Trophoblast cell (in vitro differentiated cells and primary cell): ENCODE measurements at places on chromosomes 16 and 17.
A peak's percentile ranks its signal among the peaks of the same experiment; 100 is the strongest.

DNA sequence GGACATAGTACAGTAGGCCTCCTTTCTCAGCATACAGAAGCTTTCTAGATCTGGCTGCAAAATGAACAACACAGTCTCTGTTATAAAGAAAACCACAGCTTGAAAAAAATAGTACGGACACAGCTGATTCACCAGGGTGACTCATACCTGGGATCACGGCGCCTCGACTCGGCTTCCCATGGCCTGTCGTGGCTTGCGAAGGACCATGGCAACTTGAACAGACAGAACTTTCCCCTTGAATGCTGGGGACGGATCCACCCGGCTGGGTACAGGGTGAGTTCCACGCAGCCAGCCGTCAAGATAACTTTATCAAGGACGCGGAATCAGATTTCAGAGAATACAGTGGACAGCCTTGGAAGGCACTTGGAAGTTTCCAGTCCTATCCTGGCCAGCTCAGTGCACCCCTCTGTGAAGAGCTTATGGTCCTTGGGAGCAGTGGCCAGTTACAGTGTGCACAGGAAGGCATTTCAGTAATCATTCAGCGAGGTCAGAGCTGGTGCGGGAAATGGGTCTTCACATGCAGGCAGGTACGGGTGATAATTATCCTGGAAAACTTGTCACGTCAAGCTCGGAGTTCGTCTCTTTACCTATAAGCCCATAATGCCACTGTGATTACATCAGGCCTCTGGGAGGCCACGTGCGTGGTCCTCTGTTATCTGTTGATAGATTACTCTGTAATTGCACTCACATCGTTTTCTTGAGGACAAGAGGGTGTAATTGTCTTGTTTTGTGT lies 57.9 kb upstream of the MAF start:
- peak; percentile 63 for DNase-seq

DNA sequence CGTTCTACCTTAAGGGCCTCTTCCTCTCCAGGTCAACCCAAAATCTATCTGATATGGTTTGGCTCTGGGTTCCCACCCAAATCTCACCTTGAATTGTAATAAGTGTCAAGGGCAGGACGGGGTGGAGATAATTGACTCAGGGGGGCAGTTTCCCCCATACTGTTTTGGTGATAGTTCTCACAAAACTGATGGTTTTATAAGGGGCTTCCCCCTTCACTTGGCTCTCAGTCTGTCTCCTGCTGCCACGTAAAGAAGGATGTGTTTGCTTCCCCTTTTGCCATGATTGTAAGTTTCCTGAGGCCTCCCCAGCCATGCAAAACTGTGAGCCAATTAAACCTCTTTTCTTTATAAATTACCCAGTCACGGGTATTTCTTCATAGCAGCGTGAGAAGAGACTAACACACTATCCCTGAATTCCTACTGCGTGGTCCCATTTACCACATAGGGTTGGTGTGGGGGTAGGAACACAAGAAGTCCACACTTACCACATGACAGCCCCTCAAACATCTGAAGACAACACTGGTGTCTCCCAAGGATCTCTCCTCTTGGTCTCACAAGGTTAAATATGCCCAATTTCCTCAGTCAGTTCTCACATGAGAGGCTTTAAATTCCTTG lies 8.2 kb downstream of the COTL1 start:
- no peak for DNase-seq

GRCh38 chr17:59151591-59151990 lies 3.4 kb downstream of the SKA2 start:
- DNase-seq: no peak

- DNase-seq: no peak
These were observed 26.3 kb downstream of the NLRP1 start for GRCh38 chr17:5557990-5558389.

DNA sequence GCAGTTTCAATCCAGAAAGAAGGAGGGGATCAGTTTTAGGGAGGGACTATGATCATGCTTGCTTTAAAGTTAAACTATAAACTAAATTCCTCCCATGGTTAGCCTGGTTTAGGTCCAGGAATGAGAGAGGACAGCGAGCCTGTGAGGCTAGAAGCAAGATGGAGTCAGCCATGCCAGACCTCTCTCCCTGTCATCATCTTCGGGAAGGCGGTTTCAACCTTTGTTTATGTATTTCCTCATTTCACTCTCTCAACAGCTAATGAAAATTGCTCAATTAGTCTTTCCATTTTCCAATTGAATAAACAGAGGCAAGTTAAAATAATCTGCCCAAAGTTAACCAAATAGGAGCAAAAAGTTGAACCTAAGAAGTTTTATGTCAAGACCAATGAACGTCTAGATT lies 201.5 kb downstream of the KCNJ2 start:
- DNase-seq: no peak

DNA sequence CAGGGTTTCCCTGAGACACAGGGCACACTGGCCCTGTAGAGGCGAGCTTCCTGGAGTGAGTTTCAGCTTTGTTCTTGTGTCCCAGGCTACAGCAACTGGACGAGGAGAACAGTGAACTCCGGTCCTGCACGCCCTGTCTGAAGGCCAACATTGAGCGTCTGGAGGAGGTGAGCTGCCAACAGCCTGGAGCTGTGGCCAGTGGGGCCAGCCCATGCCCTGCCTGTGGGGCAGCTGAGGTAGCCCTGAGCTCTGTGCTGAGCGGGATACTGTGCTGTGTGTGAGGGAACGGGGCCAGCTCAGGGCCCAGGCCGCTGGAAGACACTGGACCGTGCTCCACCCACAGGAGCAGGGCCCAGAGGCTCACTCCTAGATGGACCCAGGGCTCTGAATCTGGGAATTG lies 8.7 kb upstream of the CAPN15 start:
- no peak for DNase-seq

DNA sequence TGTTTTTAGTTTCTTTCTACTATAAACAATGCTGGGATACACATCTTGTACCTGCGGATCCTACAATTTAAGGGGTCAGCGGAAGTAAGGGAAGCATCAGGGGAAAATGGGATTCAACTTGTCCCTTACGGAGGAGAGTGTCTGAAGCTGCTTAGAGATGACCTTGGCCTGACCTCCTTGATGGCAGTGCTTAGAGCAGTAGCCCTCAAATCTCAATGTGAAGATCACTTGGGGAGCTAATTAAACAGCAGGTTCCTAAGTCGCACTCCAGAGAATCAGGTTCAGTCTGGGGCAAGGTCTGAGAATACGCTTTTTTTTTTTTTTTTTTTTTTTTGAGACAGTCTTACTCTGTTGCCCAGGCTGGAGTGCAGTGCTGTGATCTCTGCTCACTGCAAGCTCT lies 9.6 kb upstream of the METTL16 start:
- no peak for DNase-seq

DNA sequence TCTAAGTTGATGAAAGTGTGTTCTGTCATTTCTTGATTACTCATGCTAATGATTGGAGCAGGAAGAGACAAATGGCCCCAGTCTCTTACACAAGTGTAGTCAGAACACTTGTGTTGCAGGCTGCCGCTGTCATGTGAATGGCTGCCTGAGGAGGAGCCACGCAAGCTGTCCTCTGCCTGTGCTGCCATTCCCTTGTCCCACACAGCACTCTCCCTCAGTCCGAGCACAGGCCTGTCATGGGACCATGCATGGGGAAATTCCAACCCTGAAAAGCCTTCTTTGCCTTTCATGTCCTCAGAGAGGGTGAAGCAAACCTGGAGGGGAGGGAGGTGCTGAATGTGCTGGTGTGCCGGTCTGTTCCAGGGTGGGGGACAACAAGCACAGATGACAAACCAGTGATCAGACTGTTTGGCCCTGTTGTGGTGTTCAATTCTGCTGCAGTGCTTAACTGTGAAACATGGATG lies 109.4 kb downstream of the MRTFB start:
- DNase-seq: no peak

DNA sequence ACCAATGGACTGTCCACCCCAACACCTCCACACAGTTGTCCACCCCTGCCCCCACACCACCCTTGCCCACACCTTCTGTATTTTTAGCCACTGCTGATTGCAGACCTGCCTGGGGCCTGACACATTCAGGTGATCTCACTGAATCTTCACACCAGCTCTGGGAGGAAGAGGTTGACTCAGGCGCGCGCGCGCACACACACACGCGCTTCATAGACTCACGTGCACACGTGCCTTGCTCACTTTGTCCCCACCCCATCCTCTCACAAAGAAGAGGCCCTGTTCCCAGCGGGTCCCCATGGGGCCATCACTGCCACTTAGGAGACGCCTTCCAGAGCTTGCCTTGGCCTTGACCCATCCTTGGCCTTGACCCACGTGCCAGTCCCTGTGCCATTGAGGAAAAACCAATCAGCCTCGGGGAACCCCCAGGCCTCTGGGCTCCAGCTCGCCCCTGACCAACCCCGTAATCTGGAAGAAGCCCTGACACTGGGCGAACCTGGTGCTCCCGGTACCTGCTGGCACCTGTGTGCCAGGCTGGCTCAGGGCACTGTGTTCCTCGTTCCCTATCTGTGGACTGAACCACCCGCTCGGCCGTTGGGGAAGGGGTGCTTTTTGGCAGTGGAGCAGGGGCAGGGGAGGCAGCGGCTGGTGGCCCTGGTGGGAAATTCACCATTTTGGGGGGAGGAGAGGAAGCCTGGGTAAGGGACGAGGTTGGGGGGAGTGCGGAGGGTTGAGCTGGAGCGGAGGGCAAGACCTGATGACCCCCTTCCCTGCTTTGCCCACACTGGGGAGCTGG lies 3.2 kb downstream of the NLGN2 start:
- no peak for DNase-seq

DNA sequence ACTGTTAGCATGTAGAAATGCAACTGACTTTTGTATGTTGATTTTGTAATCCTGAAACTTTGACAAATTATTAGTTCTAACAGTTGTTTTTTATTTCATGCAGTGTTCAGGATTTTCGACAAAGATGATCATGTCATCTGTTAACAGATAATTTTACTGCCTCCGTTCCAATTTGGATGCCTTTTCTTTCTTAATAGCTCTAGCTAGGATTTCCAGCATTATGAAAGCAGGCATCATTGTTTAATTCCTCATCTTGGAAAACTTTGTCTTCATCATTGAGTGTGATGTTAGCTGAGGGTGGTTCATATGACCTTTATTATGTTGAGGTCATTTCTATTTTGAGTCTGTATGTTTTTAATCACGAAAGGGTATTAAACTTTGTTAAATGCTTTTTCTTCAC lies 31.9 kb downstream of the RMI2 start:
- no peak for DNase-seq
